Activated T-cell treated with anti-CD3 and anti-CD28 coated beads for 48 hours (primary cell): ENCODE measurements at places on chromosomes 5 and 9.

DNA sequence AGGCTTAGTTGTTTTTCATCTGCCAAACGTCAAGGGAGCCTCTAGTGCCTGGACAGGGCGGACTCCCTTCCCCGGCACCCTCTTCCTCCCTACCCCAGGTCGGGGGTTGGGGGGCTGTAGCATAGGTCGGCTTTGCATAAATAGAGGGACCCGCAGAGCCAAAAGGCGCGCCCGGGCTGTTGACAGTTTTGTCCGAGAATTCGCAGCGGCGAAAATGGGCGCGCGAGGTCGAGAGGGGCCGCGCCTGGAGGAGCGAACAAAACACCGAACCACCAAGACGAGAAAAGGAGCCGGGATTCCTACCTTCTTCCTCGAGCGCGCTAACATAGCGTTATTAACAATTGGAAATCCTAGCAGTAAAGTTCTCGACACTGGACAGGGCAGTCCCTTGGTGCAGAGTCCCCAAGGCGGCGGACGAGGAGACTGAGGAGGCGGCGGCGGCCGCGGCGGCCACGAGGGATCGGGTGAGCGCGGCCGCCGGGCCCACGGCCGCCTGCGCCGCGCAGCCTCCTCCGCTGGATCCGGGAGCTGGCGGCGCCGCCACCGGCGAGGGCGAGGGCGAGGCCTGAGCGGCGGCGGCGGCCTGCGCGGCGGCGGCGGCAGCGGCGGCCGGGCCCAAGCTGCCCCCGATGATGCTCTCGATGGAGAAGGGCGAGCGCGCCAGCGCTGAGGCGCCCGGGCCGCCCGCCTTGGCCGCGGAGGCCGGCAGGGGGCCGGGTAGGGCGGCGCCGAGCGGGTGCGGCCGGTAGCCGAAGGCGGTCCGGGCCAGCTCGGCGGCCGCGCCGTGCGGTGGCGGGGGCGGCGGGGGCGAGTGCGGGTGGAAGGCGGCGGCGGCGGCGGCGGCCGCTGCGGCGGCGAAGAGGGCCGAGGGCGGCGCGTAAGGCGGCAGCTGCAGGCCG, 1.7 kb downstream of the FOXD1 start:
- no peak for DNase-seq

DNA sequence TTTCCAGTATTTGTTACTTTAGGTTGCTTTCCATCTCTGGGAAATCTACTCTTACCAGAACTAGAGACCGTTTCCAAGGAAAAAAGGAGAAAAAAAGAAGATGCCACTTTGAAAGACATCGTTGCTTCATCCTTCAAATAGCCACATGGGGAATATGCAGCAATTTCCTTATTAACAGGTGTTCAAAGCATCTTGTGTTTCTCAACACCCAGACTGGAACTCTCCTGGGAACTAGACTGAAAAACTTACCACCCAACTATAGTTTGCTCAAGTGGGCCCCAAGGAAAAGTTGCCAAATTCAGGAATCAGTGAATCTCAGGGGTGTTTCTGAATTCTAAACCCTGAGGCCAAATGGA, 80.0 kb upstream of the JAK2 start:
- DNase-seq = no peak

DNA sequence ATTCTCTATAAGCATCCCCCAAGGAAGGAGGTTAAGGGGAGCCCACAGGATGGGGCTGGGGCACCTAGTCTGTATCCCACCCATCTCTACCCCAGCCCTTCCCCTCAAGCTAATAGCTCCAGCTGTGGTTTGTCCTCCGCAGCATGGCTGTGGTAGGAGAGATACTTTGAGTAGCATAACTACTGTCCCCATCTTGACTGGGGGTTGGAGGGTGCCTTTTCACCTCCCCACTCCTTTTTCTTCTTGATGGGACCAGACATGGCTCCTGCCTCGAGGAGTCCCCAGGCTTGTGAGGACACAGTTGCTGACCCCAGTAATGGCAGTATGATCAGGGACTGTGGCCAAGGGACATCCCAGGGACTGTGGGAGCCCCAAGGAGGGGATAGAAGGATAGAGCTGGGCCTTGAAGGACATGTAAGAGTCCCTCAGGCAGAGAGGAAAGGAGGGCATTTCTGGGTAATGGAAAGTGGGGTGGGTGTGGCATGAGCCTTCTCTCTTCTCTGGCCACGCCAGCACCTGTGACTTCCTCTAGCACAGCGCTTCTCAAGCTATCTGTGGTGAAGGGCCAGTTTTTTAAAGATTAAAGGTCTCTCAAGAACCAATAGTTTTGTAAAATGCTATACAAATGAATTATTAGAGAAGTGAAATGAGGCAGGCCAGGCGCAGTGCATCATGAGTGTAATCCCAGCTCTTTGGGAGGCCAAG, 14.0 kb downstream of the OLFML2A start:
- no peak for DNase-seq

GRCh38 chr5:107801061-107801460, 130.3 kb upstream of the EFNA5 start:
- no peak for DNase-seq

GRCh38 chr5:96823900-96824380, 16.2 kb upstream of the ERAP1 start:
- no peak for DNase-seq

GRCh38 chr5:148915224-148915817, 88.9 kb downstream of the ADRB2 start:
- no peak for DNase-seq

DNA sequence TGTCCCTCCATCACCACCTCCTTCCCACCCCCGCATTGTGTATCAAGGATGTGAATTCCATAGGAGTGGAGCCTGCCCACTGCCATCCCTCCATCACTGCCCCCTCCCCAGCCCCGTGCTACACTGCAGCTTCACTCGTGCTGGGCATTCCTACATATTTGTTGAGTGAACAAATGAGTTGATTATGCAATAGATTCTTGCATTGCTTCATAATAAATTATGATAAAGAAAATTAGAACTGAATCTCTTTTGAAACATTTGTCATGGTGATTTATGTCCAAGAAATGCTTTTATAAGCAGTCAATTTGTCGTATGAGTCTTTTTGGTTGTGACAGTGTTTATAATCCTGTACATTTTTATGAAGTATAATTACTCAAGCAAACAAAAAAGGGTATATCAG, 83.2 kb downstream of the IRX1 start:
- no peak for DNase-seq

DNA sequence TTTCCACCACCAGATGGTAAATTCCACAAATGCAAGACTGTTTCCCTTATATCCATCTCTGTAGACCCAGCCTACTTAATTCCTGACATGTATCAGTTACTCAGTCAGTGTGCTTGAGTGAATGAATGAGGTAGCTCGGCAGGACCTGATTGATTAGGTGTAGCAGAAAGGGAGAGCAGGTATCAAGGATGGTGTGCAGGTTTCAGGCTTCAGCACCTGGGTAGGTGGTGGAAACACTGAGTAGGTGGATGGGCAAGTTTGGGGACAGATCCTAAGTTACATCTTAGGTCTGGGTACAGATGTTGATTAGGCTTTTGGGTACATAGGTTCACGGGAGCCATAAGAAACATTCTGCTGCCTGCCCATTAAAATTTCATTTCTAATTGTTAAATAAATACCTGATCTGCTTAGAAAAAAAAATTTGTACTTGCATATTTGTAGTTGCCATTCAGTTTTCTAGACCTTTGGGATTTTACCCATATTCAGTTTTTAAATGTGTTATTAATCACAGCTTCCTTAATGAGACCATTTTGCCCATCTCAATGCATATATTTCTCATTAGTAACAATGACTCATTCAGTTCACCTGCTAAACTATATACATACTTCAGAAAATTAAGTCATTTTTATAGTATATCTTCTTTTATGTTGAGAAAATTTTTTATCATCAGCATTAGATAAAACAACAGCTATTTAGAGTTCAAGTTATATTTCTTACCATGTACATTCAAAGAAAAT, 111.8 kb downstream of the INIP start:
- no peak for DNase-seq

GRCh38 chr5:56517011-56517416, 283.9 kb upstream of the ANKRD55 start:
- DNase-seq = no peak

GRCh38 chr5:112844489-112844888, 16.6 kb upstream of the SRP19 start:
- DNase-seq = no peak

- no peak for DNase-seq
Measured at GRCh38 chr9:134546246-134546731, 95.3 kb upstream of the COL5A1 start.

- DNase-seq = no peak
Measured at GRCh38 chr9:116193636-116194035, 40.0 kb downstream of the PAPPA start.

- no peak for DNase-seq
Measured at GRCh38 chr5:180100621-180101450, 29.3 kb upstream of the RNF130 start.

- no peak for DNase-seq
Measured at GRCh38 chr5:146199176-146199815, 4.1 kb upstream of the RBM27 start.

DNA sequence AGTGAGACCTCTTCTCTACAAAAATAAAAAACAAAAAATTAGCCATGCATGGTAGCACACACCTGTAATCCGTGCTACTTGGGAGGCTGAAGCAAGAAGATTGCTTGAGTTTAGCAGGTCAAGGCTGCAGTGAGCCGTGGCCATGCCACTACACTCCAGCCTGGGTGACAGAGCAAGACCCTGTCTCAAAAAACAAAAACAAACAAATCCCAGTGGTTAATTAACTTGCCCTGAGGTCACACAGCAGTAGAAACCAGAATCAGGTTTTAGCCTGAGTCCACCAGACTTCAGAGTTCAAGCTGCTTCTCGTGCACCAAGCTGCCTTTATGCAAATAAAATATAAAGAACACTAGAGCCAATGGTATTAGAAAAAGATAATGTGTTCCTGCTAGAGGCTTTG, 169.7 kb downstream of the GOLPH3 start:
- no peak for DNase-seq

- DNase-seq = no peak
Measured at GRCh38 chr5:173764332-173765028, 123.7 kb upstream of the CPEB4 start.

DNA sequence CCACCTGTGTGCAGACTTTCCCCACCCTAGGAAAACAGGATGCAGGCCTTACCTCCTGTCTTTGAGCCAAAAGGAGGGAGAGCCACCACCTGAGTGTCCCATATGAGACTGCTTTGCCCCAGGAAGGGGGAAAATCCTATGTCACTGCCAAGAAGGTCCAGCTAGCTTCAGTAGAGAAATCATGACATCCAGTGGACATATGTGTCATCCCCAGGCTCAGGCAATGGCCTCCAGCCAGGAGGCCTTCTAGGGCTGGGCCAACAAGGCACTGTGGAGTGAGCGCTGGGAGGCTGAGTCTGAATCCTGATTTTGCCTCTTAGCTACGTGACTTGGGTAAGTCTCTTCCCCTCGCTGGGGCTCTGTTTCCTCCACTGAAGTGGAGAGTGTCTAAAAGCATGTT, 60.2 kb downstream of the SMIM23 start:
- DNase-seq = no peak

GRCh38 chr9:112203536-112203935, 28.4 kb upstream of the SUSD1 start:
- DNase-seq = no peak

DNA sequence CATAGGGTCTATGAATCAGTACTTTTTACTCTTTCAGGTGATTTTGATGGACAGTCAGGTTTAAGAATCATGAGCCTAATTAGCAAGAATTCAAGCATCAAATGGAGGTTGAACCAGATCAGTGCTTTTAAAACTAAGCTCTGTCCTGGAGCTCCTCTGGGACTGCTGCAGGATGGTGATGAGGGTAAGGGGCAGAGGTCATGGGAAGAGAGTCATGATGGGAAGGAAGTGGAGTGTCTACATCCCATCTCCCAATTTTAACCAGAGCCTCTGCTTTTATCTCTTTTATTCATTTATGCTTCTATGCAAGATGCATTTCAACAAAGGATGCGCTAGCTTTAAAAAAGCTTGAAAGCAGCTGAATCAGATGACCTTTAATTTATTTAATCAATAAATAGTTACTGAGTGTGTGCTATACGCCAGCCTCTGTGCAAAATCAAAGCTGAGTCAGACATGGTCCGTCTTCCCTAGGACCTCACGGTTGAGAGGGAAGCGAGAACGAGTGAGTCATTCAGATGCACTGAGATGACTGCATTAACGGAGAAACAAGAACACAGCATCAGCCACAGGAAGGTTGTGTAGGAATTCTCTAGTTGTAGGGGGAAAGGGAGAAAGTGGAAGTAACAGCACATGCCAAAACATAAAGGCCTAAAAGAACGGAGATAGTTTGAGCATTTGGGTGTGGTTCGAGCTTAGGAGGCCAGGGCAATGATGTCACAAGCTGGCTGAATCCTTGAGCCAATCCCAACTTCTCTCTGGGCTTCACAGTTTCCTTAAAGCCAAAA, 441.6 kb upstream of the BRINP1 start:
- no peak for DNase-seq

GRCh38 chr5:134968055-134968454, 348 bp downstream of the CATSPER3 start:
- no peak for DNase-seq

DNA sequence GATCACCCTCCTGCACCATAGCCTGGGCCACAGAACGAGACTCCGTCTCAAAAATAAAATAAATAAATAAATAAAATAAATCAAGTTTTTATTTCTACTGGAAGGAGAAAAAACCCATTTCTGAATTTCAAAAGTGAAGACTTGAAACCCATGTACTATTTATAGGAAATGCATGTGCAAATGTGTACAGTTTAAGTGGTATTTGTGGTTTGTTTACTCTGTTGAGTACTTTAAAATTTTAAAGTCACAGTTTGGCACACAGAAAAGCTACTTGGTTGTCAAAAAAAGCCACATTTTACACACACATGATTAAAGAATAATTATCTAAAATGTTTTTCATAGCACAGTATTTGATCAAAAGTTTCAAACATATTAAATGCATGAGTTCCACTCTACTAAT, 43.6 kb downstream of the NR3C1 start:
- DNase-seq = no peak

GRCh38 chr5:101346906-101347305, 443.8 kb upstream of the ST8SIA4 start:
- no peak for DNase-seq

DNA sequence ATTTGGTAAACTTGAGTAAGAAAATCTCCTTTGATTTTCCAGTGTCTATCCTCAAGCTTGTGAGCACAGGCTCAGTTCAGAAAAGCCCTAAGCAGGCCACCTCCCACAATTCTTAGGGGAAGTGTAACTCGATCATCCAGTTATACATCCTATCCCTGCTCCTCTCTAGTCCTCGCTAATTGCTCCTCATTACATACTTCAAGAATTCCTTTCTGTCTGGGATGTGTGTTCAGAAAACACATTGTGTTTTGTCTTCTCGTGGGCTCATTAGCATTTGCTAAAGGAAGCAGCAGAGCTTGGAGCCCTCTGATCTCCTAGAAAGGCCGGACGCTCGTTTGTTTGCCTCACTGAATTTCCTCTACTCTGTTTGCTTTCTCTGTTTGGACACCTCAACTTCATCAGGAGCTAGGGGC, 268.2 kb upstream of the RFX3 start:
- DNase-seq = no peak

- no peak for DNase-seq
Measured at GRCh38 chr9:35909687-35910612, 660 bp downstream of the SPAAR start.

- DNase-seq = no peak
Measured at GRCh38 chr9:34520505-34521385, 2.0 kb downstream of the ENHO start.
